ENCODE measurements at places on chromosomes 11 and 22.
A peak's percentile ranks its signal among the peaks of the same experiment; 100 is the strongest.

DNA sequence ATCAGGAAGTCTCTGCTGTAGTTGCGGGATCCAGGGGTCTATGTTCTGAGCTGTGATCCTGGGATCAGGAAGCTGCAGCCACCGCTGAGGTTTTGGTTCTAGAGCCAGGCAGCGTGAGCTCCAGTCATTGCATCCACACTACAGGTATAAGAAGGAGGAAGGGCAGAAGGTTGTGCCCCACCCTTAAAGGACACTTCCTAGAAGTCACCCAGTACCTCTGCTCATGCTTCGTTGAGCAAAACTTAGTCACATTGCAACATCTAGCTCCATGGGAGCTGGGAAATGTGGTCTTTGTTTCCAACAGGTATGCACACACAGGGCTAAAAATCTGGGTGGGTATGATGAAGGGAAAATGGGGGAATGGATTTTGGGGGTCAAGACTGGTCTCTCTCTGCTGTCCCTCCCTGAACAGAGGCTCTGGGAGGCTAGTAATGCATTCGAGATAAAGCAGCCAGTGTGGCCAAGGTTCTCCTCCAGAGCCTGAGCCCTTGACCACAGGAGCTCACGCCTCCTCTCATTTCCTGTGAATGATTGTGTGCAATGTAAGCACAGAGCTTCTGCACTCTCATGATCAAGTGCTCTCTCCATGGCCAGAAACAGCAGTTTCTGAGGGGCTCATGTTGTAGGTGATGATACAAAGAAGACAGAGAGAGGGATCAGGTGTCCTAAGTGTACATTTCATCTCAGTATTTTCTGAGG lies 86.8 kb upstream of the OR4B1 start:
- DNase-seq: no peak

GRCh38 chr11:69869311-69869939 lies 50.2 kb upstream of the FGF3 start:
- no peak for DNase-seq

GRCh38 chr22:30843245-30843644 lies 125.3 kb downstream of the MORC2 start:
- DNase-seq: no peak

- DNase-seq: no peak
Measured at GRCh38 chr11:77322926-77323590, 21.6 kb upstream of the GDPD4 start.

DNA sequence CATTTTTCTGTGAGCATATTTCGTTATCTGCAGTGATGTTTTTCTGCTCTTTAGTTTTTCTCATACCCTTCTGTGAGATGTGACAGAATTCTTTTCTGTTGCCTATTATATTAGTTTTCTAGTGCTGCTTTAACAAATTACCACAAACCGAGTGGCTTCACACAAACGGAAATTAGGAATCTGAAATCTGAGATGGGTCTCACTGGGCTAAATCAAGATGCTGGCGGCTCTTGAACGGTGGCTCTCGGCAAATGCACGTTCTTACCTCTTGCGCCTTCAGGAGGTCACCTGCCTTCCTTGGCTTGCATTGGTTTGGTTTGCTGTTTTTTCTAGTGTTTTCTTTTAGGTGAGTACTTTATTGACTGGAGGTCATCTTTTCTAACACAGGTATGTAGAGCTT lies 13.0 kb downstream of the ZBED4 start:
- no peak for DNase-seq

DNA sequence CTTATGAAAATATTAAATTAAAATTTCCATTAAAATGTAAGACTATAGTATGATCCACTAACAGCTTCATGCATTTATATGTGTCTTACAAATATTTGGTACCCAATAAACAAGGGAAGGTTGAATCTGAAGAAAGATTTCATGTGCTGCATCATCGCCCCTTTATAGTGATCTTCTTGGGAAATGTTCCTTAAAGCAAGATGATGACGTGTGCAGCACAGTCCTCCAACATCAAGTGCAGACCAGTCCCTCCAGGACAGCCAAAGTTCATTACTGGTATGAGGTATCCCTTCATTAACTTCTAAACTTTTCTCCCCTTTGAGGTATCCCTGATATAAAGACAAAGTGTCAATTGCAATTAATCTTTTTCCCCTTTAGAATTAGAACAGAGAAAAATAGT lies 567.0 kb downstream of the METTL15 start:
- DNase-seq: no peak

- peak; percentile 44 for DNase-seq
Measured at GRCh38 chr11:66619080-66619554, 2.7 kb downstream of the RBM14 start.

DNA sequence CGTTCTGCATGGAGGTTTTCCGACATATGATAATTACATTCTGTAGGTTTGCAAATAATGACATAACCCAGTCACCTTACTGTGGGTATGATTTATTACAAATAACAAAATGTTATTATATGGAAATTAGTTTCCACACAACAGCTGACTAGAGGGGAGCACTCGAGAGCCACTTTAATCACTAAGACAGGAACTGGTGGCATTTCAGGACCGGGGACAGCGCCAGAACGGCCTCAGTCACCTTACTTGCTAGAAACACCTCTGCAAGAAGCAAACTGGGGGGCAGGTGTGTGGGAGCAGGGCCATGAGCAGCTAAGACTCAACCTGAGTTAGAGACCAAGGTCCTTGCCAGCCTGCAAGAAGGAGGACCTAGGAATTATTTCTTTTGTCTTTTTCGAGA lies 199.9 kb downstream of the DSCAML1 start:
- peak; percentile 28 for DNase-seq

DNA sequence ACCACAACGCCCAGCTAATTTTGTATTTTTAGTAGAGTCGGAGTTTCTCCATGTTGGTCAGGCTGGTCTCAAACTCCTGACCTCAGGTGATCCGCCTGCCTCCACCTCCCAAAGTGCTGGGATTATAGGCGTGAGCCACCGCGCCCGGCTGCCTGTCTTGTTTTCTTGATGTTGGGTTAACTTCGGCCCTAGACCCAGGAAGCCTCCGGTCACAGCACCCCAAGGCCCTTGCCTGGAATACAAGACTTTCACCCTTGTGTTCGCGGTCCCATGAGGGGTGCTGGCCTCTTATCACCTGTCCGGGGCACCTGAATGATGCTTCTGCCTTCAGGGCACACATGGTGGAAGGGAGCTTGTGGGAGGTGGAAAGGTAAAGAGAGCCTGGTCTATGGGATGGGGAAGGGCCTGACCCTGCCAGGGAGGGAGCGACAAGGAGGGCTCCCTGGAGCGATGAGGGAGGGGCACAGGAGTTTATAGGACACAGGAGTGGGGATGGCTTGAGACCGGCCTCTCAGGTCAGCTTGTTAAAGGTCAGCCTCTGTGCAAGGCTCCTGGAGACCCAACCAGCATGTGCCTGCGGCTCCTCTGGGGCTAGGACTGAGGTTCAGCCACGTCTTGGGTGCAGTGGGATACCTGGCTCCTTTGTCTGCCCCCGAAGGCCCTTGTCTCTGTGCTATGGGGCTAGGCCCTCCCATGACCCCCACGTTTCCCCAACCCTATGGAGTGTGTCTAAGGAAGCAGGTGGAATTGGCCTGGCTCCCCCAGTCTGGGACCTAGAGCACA lies 34.7 kb upstream of the GRAMD4 start:
- no peak for DNase-seq

DNA sequence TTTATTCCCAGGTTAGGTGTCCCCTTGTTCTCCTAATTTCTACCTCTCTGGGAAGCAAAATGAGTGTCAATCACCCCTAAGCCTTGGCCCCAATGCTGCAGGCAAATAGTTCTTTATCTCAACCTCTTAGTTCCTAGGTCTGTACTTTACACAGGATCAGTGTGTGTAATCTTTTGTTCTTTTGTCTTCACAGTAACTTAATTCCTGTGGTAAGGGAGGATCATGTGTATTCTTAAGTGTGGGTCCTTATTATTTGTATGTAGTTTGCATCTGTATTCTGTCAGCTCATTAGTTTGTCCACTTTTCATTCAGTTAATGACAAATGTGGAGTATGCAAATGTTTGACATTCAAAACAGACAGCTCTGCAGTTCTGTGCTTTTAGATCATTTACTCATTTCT lies 166.7 kb downstream of the FAT3 start:
- no peak for DNase-seq

GRCh38 chr11:116374085-116374484 lies 398.7 kb downstream of the BUD13 start:
- DNase-seq: no peak

All from activated CD4-positive, alpha-beta T cell treated with anti-CD3 and anti-CD28 coated beads, Interleukin-2, amount 50 U/mL, for 16 hours (primary cell).